ENCODE measurements at places on chromosomes 1 and 21.

DNA sequence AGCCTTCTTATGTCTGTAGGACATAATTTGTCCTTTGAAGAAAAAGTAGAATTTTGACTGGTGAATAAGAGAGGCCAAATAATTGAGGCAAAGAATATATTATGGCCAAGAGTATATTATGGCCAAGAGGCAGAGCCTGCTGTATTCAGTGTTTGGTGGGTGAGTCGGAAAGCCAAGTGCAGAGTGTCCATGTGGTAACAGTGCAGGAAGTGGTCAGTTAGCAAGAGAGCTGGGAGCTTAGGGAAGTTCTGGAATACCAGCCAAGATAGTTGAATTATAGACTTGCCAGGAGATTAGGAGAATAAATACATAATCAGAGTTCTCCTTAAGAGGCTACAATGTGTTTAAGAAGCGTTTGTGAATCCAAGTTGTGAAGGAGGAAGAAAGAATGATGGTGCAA lies 131.5 kb upstream of the LMO4 start:
- no peak for DNase-seq

DNA sequence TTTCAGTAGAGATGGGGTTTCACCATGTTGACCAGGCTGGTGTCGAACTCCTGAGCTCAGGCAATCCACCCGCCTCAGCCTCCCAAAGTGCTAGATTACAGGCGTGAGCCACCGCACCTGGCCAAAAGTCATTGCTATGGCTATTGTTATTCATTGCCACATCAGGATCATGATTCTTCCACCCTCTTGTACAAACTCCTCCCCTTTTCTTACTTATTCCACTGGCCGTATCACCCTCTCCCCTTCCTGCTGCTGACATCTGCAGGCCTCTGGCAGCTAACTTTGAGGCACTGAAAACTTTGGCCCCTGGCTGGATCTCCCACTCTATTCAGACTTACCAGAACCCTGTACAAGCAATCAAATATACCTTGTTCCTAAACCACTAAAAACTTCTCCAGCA lies 10.9 kb downstream of the TMEM53 start:
- no peak for DNase-seq

- no peak for DNase-seq
These were observed 11.9 kb downstream of the LRRC3 start for GRCh38 chr21:44466996-44467858.

- no peak for DNase-seq
These were observed 61.5 kb downstream of the ARHGEF16 start for GRCh38 chr1:3515774-3516480.

DNA sequence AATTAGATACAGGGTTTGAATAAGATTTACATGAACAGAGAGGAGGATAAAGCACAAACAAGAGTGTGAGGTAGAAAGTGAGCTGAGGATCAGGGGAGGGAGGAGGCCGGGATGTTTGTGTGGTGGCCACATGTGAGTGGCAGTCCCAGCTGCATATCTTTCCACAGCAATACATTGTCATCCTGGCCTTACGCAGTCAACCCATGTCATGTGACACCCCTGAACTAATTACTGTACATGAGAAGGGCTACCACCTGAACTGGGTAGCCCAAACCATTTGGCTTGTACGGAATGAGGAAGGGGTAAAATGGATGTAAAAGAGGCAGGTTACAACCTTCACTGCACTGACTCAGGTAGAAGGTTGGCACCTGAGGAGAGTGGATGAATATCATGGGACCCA lies 4.2 kb downstream of the SLAMF7 start:
- DNase-seq = no peak

- DNase-seq = no peak
These were observed 47.7 kb downstream of the POU2F1 start for GRCh38 chr1:167268347-167268787.

DNA sequence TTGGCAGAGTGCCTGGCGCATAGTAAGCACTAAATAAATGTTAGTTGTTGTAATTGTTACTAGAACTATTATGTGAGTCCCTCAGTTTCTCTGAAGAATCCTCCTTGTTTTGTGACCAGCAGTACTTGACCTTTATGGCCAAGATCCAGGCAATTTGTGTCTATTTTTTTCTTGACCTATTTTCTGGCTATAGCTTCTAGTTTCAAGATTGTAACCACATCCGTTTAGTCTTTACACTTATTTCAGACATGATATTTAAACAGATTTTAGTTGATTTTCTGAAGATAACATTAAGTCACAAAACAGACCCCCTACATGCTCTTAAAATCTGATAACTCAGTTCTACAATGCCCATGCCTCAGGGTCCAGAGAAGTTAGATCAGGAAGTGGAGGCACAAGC lies 50.3 kb downstream of the CDC7 start:
- DNase-seq = no peak

- DNase-seq = no peak
These were observed 139.8 kb upstream of the USH2A start for GRCh38 chr1:216563087-216563486.

DNA sequence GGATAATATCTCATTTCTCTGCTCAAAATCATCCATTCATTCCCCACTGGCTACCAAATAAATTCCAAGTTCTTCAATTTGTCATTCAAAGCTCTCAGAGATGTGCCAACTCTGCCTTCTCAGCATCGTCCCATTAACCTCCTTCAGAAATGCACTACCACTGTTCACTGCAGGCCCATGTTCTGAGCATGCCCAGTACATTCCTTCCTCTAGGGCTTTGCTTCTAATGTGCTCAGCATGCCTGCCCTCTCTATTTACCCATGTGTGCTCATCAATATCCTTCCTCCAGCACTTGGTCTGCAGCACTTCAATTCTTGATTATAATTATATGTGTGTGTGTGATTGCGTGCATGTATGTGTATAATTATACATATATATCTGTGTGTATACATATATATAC lies 36.1 kb upstream of the RGS8 start:
- DNase-seq = no peak
